ENCODE measurements at places on chromosomes 5 and 9.

DNA sequence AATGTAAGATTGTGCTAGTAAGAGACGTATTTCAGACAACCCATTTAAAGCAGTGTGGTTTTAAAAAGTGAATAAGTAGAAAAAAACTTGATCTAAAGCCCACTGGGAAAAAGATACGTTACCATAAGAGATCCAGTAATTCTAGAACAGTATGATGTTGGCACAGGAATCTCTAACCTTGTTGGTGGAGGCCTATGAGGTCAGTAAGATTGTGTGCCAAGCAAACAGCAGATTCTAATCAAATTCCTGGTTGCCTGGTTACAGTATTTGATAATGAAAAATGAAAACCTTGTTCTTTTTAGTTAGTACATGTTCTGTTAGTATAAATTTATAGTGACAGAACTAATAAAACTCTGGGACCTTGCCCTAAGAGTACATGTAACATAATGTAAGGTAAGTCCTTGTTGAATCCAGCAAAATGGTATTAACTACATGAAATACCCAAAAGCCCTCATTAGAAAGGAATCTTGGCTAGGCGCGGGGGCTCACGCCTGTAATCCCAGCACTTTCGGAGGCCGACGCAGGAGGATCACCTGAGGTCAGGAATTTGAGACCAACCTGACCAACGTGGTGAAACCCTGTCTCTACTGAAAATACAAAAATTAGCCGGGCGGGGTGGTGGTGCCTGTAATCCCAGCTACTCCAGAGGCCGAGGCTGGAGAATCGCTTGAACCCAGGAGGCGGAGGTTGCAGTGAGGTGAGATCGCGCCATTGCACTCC, 33.2 kb upstream of the DMXL1 start:
- no peak for DNase-seq

GRCh38 chr5:173659423-173659822, 43.0 kb upstream of the BOD1 start:
- peak; percentile 38 for DNase-seq

DNA sequence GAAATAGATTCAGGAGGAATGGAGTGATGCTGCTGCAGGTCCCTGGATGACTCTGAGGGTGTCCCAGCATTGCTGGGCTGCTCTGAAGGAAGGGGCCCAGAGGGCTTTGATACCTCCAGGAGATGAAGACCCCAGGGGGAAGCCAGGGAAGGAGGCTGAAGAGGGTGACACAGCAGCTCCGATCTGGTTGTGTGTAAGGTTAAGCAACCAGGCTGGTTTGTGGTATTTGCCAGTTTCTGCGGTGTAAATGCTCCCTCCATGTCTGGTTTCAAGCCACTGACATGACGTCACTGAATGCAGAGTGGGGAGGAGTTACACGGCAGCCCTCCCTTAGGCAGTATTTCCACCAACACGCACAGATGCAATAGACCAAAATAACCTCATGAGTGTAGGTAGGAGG, 40.0 kb upstream of the ORM1 start:
- peak; percentile 17 for DNase-seq

DNA sequence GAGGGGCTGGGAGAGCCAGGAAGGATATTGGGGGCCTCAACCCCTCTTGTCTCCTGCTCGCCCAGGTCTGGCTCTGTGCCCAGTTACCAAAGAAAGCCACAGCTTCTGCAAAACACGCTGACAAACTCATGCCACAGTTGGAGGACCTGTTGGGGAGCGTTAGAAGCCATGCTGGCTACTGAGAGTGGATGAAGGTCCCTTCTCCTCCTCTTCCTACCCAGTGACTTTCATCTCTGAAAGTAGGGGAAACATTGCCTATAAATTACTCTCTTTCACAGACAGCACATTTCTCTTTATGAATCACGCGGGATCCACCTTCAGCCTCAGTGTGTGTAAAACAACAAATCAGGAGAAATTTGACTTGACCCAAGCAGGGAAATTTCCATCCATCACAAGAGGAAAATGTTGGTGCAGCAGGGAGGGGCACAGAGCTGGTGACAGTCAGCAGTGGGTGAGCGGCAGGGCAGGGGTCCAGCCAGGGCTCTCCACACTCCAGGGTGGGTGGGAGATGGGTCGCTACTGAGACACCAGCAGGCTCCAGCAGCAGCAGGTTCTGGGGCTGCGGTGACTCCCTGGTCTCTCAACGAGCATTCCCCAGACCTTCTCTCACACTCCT, 181.9 kb downstream of the FGF18 start:
- DNase-seq, result peak; percentile 65

DNA sequence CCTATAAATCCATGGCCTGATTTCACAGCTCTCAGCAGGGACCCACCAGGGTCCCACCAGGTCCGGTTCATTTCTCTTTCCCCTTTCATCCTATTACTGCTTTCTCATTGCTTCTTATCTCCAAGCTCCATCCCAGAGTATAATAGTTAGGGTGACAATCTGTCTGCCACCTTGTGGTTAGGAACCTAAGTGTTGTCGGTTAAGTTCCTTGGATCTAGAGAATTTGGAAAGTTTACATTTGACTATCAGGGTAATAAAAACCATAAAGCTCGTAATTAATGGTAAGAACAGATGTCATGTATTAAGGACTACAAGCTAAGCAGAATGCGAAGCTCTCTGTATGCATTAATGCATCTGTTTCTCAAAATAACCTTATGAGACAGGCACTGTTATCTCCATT, 259.1 kb downstream of the SH3GL2 start:
- no peak for DNase-seq

GRCh38 chr9:70514273-70514672, 99.8 kb upstream of the KLF9 start:
- DNase-seq, result no peak

GRCh38 chr5:129356846-129357245, 103.3 kb upstream of the ADAMTS19 start:
- DNase-seq, result no peak

DNA sequence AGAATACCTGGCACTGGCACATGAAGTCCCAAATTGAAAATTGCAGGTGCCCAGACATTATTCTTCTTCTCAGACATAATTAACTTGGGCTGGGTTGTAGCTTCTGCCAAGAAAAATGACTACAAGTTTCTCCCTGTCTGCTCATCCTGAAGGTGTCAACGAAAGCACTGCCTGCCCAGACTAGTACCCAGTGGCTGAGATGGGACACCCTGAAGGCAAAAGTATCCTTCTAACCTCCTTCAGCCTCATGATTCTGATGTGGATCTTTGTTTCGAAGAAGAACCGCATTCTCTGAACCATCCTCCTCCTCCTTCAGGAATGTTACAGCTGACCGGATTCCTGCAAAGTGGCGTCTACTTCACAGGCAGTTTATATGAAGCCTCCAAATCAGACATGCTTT, 161.1 kb upstream of the FST start:
- no peak for DNase-seq

- DNase-seq, result no peak
These were observed 9.7 kb upstream of the IPPK start for GRCh38 chr9:92679413-92680165.

GRCh38 chr9:101029315-101030085, 973 bp downstream of the PLPPR1 start:
- DNase-seq, result no peak

GRCh38 chr5:95941756-95942155, 19.9 kb downstream of the ELL2 start:
- no peak for DNase-seq

GRCh38 chr9:111843971-111844370, 49.2 kb upstream of the SHOC1 start:
- no peak for DNase-seq

DNA sequence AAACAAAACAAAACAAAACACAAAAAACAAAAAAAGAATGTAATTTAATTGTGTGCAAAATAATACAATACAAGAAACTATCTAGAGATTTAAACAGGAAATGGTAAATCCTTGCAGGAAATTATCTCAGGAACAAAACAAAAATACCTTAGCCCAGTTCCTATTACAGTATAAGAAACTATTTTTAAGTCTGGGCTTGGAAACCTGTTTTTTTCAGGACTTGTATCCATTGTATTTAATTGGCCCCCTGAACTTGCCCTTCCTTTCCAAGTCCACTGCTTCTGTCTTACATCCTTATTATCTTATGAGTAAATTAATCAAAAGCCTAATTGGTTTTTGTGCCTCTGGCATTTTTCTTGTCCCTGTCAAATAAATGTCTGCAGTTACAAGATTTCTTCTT, 48.5 kb downstream of the ST8SIA4 start:
- no peak for DNase-seq

DNA sequence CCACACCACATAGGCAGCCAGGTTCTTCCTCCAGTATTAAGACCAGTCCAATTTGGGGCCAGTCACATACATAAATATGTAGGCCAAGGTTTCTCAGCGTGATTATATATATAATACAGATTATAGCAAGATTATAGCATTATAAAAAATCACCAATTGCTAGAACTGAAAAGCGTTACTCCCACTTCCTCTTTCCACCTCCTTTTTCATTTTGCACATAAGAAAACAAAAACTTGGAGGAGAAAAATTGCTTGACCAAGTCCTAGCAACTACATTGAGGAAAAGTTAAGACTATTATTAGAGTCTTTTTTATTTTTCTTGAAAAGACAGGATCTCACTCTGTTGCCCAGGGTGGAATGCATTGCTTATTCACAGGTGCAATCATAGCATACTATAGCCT, 262.7 kb upstream of the KCNN2 start:
- no peak for DNase-seq

DNA sequence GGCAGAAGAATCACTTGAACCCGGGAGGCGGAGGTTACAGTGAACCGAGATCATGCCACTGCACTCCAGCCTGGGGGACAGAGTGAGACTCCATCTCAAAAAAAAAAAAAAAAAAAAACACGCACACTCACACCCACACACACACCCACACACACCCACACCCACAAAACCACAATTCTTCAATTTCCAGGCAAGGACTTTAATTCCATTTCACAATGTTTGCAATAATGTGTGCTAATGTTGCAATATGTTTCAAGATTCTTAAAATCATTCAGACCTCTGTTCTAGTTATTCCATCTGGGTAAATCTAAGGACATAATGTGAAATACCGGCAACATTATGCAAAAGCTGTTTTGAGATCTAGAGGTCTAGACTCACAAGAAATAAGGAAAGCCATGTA, 28.3 kb downstream of the CCDC69 start:
- DNase-seq, result peak; percentile 74

DNA sequence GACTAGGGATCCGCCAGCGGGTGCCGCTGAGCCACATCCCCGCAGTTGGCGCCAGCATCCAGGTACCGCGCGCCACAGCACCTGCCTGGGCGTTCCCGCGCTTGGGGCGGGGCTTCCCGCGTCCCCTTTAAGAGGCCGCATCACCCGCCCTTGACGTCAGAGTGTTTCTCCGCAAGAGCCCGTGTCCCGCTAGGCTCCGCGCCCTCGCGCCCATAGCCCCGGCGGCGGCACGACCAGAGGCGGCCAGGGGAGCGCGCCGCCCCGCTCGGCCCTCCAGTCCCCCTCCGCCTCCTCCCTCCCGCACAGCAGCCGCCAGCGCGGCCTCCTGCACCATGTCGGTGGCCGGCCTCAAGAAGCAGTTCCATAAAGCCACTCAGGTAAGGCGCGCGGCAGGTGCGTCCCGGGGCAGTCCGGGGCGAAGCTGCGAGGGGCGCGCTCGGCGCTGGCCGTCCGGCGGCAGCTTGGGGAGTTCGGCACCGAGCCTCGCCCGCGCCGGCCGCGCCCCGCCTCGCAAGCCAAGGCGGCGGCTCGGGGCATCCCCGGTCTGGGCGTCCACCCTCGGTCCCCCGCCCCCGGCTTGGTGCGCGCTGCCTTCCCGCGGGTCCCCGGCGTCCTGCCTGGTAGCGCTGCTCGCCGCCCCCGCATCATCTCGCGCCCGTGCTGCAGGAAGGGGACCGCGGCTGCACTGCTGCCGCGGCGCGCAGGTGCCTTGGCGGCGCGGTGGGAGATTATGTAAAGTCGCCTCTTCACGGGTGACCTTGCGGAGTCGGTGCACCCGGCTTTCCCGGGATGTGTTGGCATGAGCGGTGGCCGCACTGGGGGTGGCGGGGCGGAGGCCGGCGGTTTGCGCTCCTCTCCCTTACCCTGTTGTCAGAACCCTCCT, at the start of gene SH3GL2:
Gene SH3GL2 (plus strand): TSS at position 156 of the 883 bp plus-strand sequence.
- DNase-seq, result no peak

GRCh38 chr9:111039231-111039906, 1.1 kb upstream of the LPAR1 start:
- no peak for DNase-seq

DNA sequence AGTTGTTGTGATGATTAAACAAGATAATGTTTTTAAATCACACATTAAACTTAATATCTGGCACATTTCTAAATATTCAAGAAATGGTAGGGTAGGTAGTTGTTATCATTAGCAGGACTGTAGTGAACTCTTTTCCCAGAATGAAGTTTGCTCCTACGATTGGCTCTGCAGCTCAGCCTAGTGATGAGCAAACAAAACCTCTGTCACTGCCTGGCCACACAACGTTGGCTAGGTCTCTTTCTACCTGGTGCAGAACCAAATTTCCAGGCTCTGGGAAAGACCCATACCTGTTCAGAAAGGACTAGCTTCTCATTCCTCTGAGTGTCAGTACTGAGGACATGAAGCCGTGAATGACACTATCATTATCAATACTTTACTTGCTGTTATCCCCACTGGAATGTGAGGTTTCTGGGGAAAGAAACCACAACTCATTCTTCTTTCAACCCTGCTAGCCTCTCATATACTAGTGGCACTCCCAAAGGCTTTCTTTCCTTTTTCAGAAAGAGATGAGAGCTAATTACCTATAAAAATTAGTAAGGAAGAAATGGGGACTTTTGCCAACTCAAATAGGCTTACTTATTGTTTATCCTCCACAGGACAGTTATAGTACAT, 219.3 kb upstream of the TRIM32 start:
- DNase-seq, result no peak

- DNase-seq, result no peak
These were observed 22.8 kb upstream of the NDST1 start for GRCh38 chr5:150484964-150485692.

- DNase-seq, result no peak
These were observed 231.1 kb downstream of the FAM170A start for GRCh38 chr5:119860463-119860862.

GRCh38 chr5:143596824-143597223, 193.3 kb upstream of the NR3C1 start:
- no peak for DNase-seq

- peak; percentile 50 for DNase-seq
These were observed 57.4 kb upstream of the PRSS3 start for GRCh38 chr9:33737811-33738606.

GRCh38 chr5:151448038-151448985, 909 bp downstream of the SLC36A1 start:
- peak; percentile 38 for DNase-seq

DNA sequence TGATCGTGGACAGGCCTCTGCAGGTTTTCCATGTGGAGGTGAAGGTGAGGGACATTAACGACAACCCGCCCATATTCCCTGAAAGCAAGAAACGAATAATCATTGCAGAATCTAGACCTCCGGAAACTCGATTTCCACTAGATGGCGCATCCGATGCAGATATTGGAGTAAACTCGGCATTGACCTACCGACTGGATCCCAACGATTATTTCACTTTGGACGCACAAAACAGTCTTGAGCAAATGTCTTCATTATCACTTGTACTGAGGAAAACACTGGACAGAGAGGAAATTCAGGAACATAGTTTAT, 621 bp downstream of the PCDHA13 start:
- DNase-seq, result no peak

DNA sequence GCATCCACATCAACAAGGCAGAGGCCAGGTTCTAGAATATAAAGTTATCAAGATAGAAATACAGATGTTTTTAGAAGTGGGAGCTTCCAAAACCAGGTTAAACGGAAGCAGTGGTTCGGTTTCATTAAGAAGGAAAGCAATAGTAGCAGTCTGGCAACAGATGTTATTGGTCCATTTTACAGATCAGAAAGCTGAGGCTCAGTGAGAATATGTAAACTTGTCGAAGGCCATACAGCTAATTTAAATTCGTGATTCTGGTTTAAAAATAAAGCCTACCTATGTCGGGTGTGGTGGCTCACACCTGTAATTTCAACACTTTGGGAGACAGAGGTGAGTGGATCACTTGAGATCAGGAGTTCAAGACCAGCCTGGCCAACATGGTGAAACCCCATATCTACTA, 160.6 kb downstream of the ARRDC3 start:
- DNase-seq, result no peak

Measured in inflammatory macrophage (primary cell).